ENCODE measurements at places on chromosomes 4 and X.
A peak's percentile ranks its signal among the peaks of the same experiment; 100 is the strongest.

DNA sequence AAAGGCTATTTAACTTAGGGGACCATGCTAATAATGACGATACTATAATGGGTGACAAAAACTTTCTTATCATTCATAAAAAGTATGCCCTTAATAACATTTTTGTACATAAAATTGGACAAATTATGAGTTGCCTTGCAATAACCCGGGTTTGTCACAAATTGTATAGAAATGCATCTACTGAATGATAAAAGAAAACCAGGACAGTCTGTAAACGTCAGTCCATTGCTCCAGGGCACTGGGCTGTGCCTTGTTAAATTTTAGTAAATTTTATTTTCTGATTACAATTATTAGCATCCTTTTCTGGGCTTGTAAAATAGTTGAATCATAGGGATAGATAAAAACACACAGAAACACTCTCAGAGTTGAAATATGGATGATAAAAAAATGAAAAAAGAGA is 778.3 kb downstream of the RAPGEF2 start:
- H3K4me3 ChIP-seq, result no peak overlapping the region
- H3K27me3 ChIP-seq, result no peaks in the 10 kb centered on the region
- H3K27ac ChIP-seq, result no peak overlapping the region
- H3K4me1 ChIP-seq, result no peaks in the 10 kb centered on the region

DNA sequence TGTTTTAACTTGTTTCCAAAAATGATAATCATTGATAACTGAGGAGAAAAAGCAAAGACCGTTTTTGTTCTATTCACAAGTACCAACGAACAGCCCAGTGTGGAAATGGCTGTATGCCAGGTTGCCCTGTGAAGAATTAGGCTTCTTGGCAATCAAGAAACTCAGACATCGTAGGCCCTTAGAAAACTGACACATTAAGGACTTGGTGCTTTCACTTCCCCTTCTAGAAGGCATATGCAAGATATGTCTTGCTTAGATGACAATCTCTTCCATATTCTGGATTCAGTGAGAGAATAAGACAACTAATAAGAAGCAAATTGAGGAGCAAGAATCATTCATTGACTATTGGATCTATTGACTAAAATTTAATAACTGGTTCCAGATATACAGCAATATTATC is 56.6 kb downstream of the ANAPC10 start:
- no peaks in the 10 kb centered on the region for H3K36me3 ChIP-seq
- H3K4me3 ChIP-seq, result no peak overlapping the region
- no peaks in the 10 kb centered on the region for H3K4me1 ChIP-seq

DNA sequence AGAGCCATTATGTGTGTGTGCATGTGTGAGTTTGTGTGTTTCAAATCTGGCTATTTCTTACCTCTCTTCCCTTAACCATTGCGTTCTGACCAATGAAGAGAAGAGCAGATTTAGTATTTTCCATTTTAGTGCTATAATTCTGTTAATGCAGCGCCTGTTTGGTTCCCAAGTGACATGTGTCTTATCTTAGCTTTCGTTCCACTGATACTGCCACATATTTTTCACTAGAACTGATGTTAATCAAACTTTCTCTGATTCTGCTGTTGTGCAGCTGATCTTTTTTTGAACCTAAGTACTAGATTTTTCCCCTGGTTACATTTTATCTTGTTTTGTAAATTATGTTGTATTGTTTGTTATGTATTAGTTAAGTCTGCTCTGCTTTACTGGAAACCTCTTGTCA is 152.9 kb upstream of the MID1 start:
- H3K27me3 ChIP-seq, result peaks cover 4% of the 10 kb centered on the region
- no peak overlapping the region for H3K27ac ChIP-seq
- no peaks in the 10 kb centered on the region for H3K36me3 ChIP-seq
- no peak overlapping the region for H3K4me3 ChIP-seq
- H3K4me1 ChIP-seq, result no peaks in the 10 kb centered on the region

- DNase-seq, result no peak
- peak overlapping the region; percentile 81 for H3K4me3 ChIP-seq
- H3K4me1 ChIP-seq, result peaks cover 46% of the 10 kb centered on the region
- H3K27me3 ChIP-seq, result no peaks in the 10 kb centered on the region
- H3K36me3 ChIP-seq, result peaks cover 11% of the 10 kb centered on the region
Observed at GRCh38 chr4:109432696-109433095, 919 bp upstream of the SEC24B start.

GRCh38 chr4:162582180-162582579 is 418.4 kb upstream of the FSTL5 start:
- no peak for DNase-seq
- H3K4me1 ChIP-seq, result no peaks in the 10 kb centered on the region
- no peak overlapping the region for H3K27ac ChIP-seq
- H3K27me3 ChIP-seq, result no peaks in the 10 kb centered on the region
- H3K4me3 ChIP-seq, result no peak overlapping the region

GRCh38 chrX:139126493-139126892 is 404.0 kb upstream of the F9 start:
- H3K4me1 ChIP-seq, result no peaks in the 10 kb centered on the region
- H3K4me3 ChIP-seq, result no peak overlapping the region
- no peaks in the 10 kb centered on the region for H3K27me3 ChIP-seq
- DNase-seq, result no peak
- no peak overlapping the region for H3K27ac ChIP-seq
- H3K36me3 ChIP-seq, result no peaks in the 10 kb centered on the region

GRCh38 chrX:68868316-68868715 is 39.5 kb downstream of the EFNB1 start:
- H3K27me3 ChIP-seq, result peaks cover 3% of the 10 kb centered on the region
- peaks cover 9% of the 10 kb centered on the region for H3K4me1 ChIP-seq
- no peaks in the 10 kb centered on the region for H3K36me3 ChIP-seq
- no peak overlapping the region for H3K4me3 ChIP-seq

DNA sequence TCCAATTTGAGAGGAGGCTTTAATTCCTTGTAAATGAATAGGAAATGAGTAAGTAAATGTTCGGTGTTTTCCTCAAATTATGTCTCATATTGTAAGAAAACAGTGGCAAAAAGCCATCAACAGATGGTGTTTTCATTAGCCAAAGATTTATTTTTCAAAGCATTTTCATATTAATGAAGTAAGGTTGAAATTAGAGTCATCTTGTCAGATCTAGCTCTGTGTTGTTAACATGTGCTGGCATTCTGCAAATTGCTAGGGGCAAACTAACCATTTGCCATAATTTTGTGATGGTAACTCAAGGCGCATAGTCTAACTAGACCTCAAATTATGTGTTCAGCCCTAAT is 24.7 kb downstream of the MID2 start:
- H3K4me1 ChIP-seq, result no peaks in the 10 kb centered on the region
- no peak for DNase-seq
- H3K36me3 ChIP-seq, result no peaks in the 10 kb centered on the region
- H3K4me3 ChIP-seq, result no peak overlapping the region
- no peaks in the 10 kb centered on the region for H3K27me3 ChIP-seq

GRCh38 chr4:187726485-187726884 is 269.1 kb upstream of the ZFP42 start:
- no peaks in the 10 kb centered on the region for H3K27me3 ChIP-seq
- H3K36me3 ChIP-seq, result no peaks in the 10 kb centered on the region
- H3K27ac ChIP-seq, result no peak overlapping the region
- H3K4me1 ChIP-seq, result no peaks in the 10 kb centered on the region
- no peak for DNase-seq

- H3K36me3 ChIP-seq, result peaks cover 8% of the 10 kb centered on the region
- no peak overlapping the region for H3K27ac ChIP-seq
- H3K27me3 ChIP-seq, result peaks cover 3% of the 10 kb centered on the region
- H3K4me1 ChIP-seq, result peaks cover 14% of the 10 kb centered on the region
Observed at GRCh38 chr4:75634951-75635350, 4.6 kb upstream of the CDKL2 start.

DNA sequence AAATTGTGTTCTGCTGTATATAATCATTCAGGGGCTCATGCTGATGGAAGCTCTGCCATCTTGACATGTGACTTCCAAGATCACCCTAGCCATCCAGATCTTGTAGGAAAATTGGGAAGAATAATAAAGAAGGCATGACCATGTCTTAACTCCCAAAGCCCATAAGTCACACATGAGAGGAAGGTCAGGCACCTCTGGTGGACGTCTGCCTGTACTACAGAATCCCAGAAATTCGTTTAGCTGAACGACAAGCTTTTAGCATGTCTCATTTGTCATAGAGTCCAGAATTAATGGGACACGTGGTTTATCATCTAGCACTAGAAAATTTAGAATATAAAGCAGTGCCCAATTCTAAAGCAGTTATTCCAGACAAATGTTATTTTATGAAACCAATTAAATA is 212.7 kb downstream of the CENPC start:
- peaks cover 10% of the 10 kb centered on the region for H3K27me3 ChIP-seq
- H3K27ac ChIP-seq, result no peak overlapping the region
- no peaks in the 10 kb centered on the region for H3K36me3 ChIP-seq
- no peaks in the 10 kb centered on the region for H3K4me1 ChIP-seq
- no peak for DNase-seq

DNA sequence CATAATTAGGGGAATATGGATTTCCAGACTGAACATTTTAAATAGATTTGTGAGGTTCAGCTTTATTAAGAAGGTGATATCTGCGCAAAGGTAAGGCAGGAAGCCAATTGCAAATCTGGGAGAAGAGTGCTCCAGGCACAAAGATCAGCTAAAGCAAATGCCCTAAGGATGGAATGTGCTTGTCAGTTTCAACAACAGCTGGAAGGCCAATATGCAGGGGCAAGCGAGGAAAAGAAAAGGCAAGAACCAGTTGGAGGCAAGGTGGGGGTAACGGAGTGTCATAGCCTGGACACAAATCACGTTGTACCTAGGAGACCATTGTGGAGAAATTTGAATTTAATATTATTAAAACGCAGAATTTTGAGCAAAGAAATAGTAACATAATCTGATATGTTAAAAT is 1710.3 kb upstream of the PCDH7 start:
- no peak overlapping the region for H3K4me3 ChIP-seq
- H3K4me1 ChIP-seq, result no peaks in the 10 kb centered on the region
- no peak for DNase-seq
- H3K36me3 ChIP-seq, result no peaks in the 10 kb centered on the region

- no peak overlapping the region for H3K27ac ChIP-seq
- H3K27me3 ChIP-seq, result no peaks in the 10 kb centered on the region
- no peak overlapping the region for H3K4me3 ChIP-seq
- H3K36me3 ChIP-seq, result peaks cover 16% of the 10 kb centered on the region
- H3K4me1 ChIP-seq, result no peaks in the 10 kb centered on the region
- DNase-seq, result no peak
Observed at GRCh38 chrX:2324151-2324550, 176.6 kb downstream of the DHRSX start.

GRCh38 chrX:9188117-9188516 is 154.2 kb upstream of the FAM9B start:
- H3K4me3 ChIP-seq, result no peak overlapping the region
- no peak for DNase-seq
- no peaks in the 10 kb centered on the region for H3K4me1 ChIP-seq
- no peaks in the 10 kb centered on the region for H3K36me3 ChIP-seq

- no peaks in the 10 kb centered on the region for H3K27me3 ChIP-seq
- no peaks in the 10 kb centered on the region for H3K4me1 ChIP-seq
- H3K27ac ChIP-seq, result no peak overlapping the region
- H3K4me3 ChIP-seq, result no peak overlapping the region
Observed at GRCh38 chr4:7792616-7793015, 147.0 kb downstream of the AFAP1 start.

DNA sequence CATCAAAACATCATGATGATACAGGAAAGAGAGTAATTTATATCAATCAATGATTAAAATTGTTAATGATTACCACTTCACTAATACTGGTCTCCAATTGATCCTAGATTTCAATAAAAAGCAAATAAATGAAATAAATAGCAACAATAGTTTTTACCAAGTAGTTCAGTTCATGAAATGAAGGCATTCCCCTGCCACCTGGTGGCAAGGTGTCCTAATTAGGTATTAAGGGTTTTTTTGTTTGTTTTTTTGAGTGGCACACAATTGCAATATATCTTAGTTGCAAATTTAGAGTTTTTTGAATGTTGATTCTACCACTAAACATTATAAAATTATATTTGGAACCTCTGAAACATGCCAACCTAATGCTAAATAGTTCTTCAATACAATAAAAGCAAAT is 157.4 kb upstream of the PDE5A start:
- H3K27me3 ChIP-seq, result no peaks in the 10 kb centered on the region
- H3K4me3 ChIP-seq, result no peak overlapping the region
- no peaks in the 10 kb centered on the region for H3K4me1 ChIP-seq
- no peaks in the 10 kb centered on the region for H3K36me3 ChIP-seq

DNA sequence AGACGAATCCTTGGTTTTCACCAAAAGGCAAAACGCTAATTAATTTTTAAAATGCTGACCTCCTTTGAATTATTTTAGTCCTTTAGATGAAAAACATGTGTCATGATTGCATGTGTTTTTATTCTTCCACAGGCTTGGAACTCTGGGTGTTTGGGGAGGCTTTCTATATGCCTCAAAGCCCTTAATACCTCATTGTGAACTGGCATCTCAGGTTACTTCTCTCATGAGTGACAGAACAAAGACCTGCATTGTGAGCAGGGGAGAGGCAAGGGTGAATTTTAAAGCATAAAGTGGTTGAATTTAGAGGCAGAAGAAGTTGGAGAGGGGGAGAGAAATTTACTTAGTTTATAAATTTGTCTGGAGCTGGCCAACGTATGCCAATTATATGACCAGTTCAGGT is 119.5 kb downstream of the ARSF start:
- H3K4me3 ChIP-seq, result no peak overlapping the region
- H3K36me3 ChIP-seq, result no peaks in the 10 kb centered on the region
- no peak overlapping the region for H3K27ac ChIP-seq

GRCh38 chr4:127449449-127449848 is 183.3 kb upstream of the INTU start:
- no peaks in the 10 kb centered on the region for H3K27me3 ChIP-seq
- no peak overlapping the region for H3K4me3 ChIP-seq
- no peak for DNase-seq
- no peaks in the 10 kb centered on the region for H3K4me1 ChIP-seq
- H3K27ac ChIP-seq, result no peak overlapping the region

DNA sequence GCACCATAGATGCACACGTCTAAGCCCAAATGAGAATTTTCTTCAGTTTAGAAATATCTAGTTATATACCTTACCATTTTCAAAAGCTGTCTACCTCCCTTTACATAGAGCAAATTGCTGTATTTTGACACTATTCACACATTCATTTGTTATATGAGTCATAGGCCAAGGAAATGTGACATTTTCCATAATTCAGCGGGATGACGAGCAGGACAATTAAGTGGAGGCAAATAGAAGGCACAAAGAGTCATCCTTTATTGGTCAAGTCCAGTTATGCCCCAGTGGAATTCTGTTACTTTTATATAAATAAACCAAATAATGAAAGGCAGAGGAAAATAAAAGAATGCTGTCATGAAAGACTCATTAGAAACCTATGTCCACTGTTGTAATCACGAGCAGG is 27.9 kb downstream of the FGF13 start:
- no peak for DNase-seq
- no peaks in the 10 kb centered on the region for H3K4me1 ChIP-seq
- H3K36me3 ChIP-seq, result no peaks in the 10 kb centered on the region
